ENCODE measurements at places on chromosomes 7 and 10.
A peak's percentile ranks its signal among the peaks of the same experiment; 100 is the strongest.

DNA sequence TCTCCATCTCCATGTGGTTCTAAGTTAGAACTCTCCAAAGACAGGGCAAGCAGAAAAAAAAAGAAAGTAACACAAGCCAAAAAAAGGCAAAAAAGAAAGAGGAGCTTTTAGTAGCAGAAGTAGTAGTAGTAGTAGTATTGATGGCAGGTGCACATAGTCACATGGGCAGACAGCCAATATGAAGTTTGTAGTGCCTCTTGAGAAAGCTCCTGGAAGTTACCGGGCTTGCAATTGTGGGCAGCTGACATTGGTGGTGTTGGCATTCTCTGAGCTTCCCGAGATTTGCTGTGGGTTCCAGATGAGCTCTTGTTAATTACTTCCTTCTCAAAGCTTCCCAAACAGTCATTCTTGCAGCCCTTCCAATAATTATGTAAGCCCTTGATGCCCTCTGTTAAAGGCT is 1128.5 kb downstream of the TYW1 start:
- no peak for DNase-seq

DNA sequence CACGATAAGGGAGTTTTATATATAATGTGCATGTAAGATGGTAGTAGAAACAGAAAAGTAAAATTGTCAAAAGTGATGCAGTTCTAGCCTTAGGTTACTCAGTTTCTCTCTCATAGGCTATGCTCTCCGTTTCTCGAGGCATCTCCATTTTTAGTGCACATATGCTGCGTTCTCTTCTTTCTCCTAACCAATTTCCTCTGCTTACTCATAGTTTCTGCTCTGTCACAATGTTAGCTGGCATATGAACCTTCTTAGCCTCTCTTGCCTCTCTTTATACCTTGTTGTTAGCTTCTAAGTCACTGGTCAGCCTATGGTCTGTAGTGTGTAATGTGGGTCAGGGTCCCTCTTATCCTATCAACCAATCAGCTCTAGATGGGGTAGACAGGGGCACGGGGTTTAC is 280.6 kb upstream of the ETV1 start:
- no peak for DNase-seq

DNA sequence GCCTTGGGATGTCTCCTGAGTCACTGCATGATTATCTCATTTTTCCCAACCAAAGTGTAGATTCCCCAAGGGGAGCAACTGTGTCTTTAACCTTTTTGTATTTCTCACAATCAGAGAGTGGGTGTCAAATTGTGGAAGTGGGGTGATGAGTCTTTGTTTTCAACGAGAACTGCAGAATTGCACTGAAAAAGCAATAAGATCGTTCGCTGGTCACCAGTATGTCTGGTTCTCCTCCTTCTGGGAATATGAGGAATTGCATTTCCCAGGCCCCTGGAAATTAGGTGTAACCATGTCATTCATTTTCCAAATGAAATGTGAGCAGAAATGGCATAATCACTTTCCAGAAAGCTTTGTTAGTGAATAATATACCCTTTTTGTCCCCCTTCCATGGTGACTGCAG is 326.9 kb downstream of the GPAM start:
- no peak for DNase-seq

DNA sequence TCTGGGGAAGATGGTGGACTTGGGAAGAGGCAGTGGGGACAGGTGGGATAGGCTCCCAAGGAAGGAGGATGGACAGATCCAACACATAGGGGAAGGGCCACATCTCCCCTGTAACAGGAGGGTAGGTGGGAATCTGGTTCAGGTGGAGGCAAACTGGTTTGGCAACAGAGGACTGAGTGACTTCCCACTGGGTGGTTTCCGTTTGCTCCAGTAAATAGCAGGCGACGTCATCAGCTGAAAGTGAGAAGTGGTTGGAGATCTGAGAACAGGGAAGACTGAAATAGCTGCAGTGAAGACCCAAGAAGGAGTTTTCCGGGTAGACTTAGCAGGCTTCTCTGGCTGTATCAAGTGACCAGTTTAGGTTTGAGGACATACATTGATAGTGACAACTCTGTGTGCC is 504.4 kb downstream of the GALNT17 start:
- no peak for DNase-seq

GRCh38 chr10:71684356-71685173 is 35.0 kb downstream of the C10orf105 start:
- DNase-seq = no peak

- DNase-seq = no peak
Measured at GRCh38 chr10:78476156-78476555, 442.5 kb downstream of the RPS24 start.

DNA sequence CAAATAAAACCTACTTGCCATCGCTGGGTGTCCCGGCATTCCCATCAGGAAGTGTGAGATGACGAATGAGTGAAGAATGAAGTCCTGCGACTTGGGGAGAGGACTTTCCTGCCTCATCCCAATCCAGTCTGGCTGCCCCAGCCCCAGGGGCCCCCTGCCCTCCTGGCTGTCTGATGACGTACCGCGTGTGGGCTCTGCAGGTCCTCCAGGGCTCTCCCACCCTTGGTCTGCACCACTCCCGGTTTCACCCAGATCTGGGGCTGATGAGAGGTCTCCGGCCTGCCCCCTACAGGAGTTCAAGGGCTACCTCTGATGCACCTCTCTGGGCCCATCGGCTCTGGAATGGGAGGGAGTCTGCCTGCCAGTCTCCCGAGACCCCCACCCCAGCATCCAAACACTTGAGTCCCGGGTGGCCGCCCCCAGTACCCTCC is 9.8 kb downstream of the ATP6V1F start:
- DNase-seq = no peak

DNA sequence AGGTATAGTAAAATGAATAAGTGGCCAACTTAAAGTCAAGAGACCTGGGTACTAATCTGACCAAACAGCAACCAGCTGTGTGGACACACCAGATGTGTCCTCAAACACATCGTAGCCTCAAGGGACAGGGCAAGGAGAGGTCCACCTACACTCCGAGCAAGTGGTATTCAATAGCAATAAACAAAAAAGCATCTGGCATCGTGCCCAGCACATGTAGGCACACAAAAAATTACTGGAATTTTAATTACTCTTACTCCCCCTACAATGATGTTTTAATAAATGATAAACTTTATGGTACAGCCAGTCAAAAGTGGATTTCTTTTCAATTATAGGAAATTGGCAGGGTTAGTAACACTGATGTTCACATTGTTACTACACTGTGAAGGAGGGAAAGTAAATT is 3.5 kb upstream of the RGS10 start:
- no peak for DNase-seq

- DNase-seq = no peak
Measured at GRCh38 chr7:17302575-17303142, 4.2 kb downstream of the AHR start.

DNA sequence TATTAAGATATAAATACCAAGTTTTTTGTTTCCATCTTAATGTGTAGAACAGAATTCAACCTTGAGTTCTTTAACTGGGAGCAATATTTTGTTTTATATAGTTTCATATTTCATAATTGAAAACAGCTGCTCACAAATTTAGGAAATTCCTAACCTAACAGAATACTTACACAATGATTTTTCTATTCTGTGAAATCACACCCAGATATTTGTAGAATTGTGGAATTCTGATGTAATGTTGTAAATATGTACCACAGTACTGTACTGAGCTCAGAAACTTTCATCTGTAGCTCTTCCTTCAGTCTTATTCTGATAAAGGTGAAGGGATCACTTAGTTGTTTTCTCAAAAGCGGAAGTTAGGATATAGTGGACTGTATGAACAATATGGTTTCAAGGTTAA is 143.4 kb upstream of the GLI3 start:
- no peak for DNase-seq

- DNase-seq = no peak
Measured at GRCh38 chr10:19629567-19629966, 186.7 kb upstream of the PLXDC2 start.

DNA sequence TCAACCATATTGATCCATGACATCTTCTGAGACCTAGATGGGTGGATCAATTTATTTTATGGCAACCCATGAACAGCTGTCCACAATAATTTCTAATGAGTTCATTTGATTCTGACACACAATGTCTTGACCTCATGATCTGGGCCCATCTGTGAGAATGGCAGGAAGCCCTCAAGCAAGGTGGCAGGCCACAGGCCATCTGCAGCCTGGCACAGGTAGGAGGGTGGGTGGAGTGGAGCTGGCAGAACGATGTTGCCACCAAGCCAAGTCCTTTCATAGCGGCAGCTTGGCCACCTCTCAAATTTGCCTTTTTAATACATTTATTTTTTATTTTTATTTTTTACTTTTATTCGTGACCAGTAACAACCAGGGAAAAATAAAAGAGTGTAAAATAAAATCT is 1181.6 kb upstream of the SORCS1 start:
- DNase-seq = no peak

GRCh38 chr7:11737723-11738122 is 94.3 kb downstream of the THSD7A start:
- DNase-seq = no peak

- DNase-seq = no peak
Measured at GRCh38 chr10:31340343-31340742, 21.3 kb downstream of the ZEB1 start.

DNA sequence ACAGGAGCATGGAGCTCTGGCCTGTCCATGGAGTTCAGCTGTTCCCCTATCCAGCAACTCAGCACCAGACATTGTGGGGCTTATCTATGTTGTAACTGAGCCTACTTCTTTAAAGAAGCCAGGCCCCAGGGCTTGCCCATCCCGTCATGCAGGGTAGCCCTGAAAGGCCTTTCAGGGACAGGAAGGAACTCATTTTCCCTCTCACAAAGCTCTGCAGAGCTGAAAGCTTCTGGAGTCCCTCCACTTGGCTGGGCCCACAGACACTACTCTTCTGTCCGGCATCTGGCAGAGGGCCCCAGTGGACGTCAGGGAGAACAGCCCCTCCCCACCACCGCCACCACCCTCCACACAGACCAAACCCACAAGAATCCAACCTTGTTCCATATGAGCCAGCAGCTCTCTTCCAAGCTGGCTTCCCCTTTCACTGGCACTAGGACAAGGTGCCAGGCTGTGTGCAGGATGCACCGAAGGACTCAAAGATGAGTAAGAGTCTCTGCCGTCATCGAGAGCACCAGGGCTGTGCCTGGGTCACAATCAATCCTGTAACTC is 33.1 kb downstream of the DENND2A start:
- no peak for DNase-seq

- DNase-seq = no peak
Measured at GRCh38 chr7:106260136-106260561, 24.6 kb downstream of the NAMPT start.

GRCh38 chr7:110921595-110922151 is 169.3 kb upstream of the LRRN3 start:
- no peak for DNase-seq

GRCh38 chr7:72925546-72926120 is 738 bp downstream of the POM121 start:
- DNase-seq = peak; percentile 40

- DNase-seq = no peak
Measured at GRCh38 chr7:151999424-152000090, 25.9 kb upstream of the GALNT11 start.

GRCh38 chr10:107379601-107380000 is 215.1 kb upstream of the SORCS1 start:
- DNase-seq = no peak

GRCh38 chr10:34866848-34867247 is 51.8 kb upstream of the PARD3 start:
- peak; percentile 60 for DNase-seq

DNA sequence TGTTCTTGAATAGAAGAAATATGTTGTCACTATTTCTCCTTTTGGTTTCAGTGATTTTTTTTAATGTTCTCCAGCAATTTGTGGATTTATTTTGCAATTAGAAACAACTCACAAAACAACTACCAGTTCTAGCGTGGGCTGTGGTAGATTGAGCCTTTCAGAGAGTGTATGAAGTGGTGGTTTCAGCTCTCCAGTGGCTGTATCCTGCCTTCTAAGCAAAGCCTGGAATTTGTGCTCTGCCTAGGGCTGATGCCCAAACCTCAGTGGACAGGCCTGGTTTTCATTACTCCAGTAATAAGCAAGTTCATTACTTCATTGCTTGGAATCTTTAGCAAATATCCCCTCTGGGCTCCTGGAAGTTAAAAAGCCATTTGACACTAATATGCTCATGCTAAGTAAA is 35.9 kb downstream of the APBB1IP start:
- DNase-seq = no peak

- no peak for DNase-seq
Measured at GRCh38 chr10:78876449-78876848, 192.3 kb upstream of the ZMIZ1 start.

DNA sequence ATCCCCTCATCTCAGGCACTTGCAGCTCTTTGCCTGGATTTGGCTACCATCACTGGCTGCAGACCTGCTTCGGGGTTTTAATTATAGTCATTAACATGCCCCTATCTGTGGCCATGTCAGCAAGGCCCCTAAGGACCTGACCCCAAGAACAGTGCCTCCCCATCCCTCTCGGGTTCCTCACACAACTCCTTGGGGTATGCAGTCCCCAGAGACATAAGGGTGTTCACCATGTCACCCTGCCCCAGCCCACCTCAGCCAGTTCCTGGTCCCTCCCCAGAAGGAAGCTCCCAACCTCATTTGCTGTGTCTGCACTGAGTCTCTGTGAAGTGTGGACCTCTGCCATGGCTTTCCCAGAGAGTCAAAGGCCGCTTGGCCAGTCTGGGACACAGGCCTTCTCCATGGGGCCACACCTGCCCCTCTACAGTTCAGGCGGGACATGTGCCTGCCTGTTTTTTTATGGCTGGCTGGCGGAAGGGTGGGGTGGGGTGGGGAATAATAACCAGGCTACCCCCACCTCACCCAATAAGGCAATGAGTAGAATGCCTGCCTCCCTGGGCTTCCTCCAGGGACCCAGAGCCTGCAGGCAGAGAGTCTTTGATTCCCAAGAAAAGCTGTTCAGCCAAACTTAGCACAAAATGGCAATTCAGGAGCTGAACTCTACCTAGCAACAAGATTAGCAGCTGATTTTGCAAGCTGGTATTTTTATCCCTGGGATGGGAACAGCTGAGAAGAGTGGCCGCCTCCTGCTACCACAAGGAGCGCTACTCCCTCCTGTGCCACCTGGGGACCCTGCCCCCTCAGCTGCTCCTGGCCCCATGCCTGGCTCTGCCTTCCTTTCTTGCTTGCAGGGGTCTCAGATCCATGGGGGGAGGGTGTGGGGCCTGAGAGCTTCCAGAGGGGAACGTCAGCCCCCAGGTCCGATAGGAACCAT is 23.7 kb upstream of the CAMK2B start:
- DNase-seq = no peak

DNA sequence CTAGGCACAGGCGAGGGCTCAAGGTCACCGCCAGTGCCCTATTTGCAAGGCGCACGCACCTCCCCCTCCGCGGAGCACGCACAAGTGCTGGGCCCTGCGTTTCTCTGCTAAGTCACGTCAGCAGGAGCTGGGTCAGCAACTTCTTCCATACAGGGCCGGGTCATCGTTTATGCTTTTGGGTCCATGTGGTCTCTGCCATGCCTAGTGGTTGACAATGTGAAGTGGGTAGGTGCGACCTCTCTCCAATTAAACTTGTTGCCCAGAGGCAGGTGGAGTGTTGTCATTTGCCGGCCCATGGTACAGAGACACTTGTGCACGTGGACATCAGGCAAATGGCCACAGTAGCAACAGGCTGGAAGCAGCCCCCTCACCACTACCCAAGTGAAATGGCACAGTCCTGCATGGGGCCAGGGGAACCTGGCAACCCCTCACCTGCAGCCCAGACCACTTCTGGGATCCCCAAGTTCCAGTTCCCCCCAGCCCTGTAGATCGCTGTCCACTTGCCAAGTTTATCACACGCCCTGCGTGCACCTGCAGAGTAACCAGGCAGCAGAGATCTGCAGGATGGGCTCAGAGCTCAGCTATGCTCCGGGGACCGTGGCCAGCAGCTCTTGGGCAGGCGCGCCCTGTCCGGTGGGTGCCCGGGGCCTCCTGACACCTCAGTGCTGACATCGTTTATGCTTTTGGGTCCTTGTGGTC is 86.1 kb upstream of the PPP2R2D start:
- DNase-seq = no peak

GRCh38 chr7:81068-81925 is 111.1 kb upstream of the FAM20C start:
- DNase-seq = no peak

All from NCI-H2171 (cell line).